ENCODE measurements at places on chromosomes 6 and 20.
A peak's percentile ranks its signal among the peaks of the same experiment; 100 is the strongest.

DNA sequence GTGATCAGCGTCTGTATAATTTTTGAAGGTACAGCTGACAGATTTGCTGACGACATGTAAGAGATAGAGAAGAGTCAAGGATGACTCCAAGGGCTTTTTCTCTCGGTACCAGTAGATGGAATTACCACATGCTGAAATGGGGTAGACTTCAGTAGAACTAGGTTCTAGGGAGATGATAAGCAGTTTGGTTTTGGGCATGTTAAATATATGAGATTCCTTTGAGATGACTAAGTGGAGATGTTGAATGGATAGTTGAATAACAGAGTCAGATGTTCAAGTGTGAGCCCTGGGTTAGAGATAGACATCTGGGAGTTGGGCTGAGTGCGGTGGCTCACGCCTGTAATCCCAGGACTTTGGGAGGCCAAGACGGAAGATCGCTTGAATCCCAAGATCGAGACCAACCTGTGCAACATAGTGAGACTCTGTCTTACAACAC lies 50.0 kb downstream of the PHF20 start:
- no peak for DNase-seq

GRCh38 chr6:138031417-138031816 lies 75.8 kb downstream of the PERP start:
- DNase-seq, result no peak

GRCh38 chr6:165984729-165985275 lies 182.8 kb downstream of the TBXT start:
- DNase-seq, result no peak

DNA sequence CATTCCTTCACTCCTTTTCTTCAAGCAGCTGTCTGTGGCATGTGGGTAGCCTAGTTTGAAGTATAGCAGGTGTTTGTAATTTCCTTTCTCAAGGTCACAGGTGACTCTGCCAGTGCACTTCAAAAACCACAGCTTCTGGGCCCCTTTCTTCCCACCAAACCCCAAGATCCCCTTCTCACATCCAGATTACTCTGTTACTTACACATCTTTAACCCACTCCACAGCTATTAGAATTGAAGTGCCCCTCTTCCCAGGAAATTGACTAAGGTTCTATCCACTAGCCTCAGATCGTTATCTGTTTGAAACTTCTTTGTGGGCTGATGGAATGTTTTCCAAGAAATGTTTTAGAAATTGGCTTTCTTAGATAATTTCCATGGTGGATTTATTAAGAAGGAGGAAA lies 150.8 kb downstream of the AHI1 start:
- DNase-seq, result no peak

DNA sequence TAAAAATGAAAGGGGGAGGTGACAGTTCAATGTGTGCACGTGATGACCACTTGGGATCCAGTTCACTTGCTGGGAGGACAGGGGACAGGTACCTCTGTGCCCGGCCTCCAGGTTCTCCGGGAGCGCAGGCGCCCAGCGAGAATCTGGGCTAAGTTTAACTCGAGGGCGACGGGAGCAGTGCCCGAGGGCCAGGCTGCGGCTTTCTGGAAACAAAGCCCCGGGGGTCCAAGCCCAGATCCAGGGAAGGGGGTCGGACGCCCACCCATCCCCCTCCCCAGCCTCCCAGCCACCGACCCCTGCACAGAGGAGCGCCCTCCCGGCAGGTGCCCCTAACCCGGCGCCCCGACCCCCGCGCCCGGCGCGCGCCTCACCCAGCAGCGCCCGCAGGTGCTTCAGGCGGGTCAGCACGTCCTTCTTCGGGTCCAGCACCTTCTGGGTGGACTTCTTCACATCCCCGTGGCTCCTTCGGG lies 405 bp downstream of the RALGAPA2 start:
- peak; percentile 21 for DNase-seq
